NCI-H1694 treated with DMSO at 0.1 percent for 48 hours (cell line): ENCODE measurements at places on chromosomes 13 and 19.

DNA sequence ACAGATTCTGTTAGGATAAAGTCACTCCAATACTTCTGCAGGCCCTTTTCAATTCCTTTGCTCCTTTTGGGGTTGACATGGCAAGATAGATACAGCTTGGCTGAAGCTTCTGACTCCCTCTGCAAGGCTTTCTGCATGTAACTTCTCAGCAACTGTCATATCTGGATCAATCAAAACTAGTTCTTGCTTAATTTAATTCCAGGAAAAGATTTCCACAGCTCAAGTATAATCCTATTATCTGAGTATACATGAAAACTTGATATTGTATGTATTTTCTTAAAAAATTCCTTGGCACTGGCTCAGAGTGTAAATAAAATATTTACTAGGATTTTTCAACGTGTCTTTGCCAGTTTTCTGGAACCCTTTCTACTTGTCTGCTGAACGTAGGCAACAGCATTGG, 109.6 kb downstream of the STARD13 start:
- DNase-seq, result no peak

DNA sequence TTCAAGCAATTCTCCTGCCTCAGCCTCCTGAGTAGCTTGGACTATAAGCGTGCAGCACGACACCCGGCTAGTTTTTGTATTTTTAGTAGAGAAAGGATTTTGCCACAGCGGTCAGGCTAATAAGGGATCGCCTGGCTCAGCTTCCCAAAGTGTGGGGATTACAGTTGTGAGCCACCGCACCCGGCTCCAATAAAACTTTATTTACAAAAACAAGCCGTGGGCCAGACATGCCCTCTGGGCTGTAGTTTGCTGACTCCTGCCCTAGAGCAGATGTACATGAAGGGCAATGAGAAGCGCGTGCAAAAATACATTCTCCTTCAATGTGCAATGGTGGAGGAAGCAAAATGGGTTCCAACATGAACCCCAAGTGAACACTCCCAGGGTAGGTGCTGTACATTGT, 13.7 kb upstream of the MED26 start:
- no peak for DNase-seq

DNA sequence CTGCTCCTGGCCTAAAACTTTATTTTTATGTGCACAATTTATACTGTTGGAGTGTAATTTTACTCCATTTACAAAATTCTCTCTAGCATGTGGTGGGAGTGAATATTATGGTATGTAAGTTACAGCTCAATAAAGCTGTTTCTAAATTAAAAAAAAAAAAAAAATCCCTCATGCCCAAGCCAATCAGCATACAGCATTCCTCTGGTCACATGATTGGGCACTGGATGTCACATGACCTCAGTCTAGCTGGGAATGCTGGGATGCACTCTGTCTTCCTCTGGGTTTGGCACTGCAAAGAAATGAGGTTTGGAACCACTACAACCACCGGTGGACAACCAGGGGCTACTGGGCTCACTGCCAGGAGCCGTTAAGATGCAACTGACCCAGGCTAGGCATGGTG, 67.6 kb downstream of the ZNF557 start:
- DNase-seq, result no peak

DNA sequence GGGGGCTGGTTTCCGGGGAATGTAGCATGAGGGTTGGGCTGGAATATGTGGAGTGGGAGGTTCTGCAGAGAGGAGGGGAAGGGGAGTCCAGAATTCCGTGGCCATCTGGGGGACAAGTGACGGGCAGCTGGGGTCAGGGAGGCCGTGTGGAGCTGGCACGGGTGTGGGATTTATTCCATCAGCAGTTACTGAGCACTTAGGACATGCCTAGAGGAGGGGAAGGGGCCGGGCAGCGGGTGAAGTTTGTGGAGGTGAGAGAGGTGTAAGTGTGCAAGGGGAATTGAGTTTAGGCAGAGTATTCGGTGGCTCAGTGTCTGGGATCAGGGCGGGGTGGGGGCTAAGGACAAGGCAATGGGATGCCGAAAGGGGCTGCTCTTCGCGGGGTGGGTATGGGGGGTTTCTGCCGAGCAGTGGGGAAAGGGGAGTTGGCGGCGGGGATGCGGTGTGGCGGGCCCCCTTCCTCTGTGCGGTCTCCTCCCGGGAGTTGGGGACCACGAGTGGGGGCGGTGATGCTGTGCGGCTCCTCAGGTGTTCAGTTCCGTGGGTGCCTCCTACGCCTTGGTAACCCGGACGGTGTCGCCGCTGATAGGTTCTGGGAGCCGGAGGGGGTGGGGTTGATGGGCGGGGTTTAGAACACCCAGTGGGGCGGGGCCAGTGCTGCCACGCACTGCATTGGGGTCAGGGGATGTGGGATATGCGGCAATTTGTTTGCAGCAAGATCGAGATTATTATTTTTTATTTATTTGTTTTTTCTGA, 5.4 kb downstream of the CCDC61 start:
- DNase-seq, result no peak

DNA sequence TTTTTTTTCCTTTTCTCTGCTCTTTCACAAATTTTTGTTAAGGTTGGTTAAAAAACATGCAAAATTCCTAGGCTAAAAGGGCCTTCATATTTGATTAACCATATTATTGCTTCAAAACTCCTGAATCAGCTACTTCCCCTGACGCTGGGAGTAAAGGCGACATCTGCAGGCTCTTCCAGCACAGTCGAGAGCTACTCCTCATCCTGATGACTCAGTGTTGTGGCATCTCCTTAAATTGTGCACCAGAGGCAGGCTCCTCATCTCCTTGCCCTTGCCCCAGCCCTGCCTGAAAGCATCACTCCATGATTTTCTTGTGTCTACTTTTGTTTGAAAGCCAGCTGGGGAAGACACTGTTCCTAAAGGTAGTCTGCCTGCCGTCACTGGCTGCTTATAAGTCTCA, 24.5 kb upstream of the SOX1 start:
- DNase-seq, result no peak

GRCh38 chr13:24217601-24218281, 57.2 kb downstream of the SPATA13 start:
- no peak for DNase-seq

DNA sequence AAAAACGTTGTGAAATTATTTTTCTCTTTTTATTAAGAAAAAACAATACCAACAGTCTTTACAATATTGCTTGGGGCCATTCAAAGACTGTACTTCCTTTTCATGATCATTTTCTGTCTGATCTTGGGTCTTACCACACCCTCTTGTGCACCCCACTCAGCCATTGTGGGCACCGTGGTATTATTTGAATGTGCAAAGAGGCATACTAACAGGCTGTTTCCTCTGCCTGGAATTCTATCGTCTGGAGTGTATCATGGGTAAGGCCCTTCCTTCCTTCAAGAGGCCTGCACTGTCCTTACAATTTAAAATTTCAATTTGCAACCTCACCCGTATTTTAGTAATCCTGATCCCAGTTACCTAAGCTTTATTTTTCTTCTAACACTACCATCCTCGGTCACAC, 76.5 kb downstream of the FGF14 start:
- no peak for DNase-seq

DNA sequence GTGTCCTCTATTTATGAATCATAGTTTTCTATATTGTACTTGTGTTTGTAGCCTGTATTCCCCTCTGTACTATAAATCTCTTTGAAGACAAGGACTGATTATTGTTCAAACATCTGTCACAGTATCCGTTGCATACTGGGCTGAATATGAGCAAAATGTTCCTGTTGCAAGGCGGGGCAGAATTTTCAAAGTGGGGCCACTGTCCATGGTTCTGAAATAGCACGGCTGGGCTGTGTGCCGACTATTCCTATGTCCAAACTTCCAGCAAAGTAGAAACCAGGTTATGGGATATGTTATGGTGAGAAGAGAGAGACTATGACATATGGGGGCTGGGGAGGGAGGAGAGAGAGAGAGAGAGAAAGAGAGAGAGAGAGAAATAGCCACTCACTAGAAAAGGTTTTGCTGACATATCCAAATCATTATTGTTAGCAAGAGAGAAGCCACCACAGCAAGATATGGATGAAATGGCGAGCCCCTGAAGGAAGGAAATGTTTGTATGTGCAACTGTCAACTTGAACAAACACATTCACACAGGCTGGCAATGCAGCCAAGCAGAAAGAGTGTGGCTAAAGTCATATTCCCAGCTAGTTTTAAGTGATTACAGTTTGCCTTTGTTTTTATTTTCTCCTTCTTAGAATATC, 107.0 kb upstream of the GPR12 start:
- peak; percentile 42 for DNase-seq

DNA sequence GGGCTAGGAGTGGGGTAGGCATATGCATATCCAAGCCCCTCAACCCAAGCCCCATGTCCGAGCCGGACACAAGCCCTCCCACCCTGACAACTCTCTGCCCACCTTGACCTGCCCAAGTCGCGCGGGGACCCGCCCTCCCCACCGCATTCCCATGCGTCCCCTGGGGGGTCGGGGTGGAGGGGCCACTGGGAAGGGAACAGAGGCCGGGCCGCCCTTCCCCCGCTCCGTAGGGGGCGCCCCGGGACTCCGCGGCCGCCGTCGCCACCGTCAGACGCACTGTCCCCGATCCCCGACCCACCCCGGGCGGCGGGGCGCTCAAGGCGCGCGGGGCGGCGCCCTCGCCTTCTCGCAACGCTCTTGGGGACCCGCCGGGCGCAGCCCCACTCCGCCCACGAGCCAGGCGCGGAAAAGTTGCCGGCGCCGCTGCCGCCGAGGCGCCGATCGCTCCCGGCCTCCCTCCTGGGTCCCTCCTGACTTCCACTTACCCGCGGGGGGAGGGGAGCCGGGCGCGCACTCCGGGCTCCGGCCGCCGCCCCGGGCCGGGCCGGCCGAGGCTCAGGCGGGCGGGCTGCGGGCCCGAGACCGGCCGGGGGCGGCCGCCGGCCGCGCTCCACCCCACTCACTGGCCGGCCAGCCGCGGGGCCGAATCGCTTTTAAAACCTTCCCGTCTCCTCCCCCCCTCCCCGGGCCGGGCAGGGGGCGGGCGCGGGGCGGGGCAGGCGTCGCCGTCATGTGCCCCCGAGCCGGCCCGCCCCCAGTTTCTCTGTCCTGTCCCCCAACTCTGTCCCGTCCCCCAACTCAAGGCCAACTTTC, 34.4 kb upstream of the NANOS3 start:
- DNase-seq, result no peak

DNA sequence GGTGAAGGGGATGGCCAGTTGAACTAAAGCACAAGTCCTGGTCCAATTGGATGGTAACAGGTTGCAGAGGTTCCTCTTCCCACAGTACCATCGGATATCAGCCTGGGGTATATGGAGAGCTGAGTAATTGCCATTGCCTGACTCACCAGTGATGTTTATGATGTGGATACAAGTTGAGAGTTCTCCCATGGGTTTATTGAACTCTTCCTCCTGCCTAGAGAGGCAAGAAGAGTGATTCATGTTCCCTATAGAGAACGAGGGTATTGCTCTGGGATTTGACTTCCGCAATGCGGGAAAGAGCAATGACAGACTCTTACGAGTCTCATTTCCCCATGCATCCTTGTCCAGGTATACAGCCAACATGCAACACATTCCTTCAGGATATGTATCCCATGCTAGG, 111.3 kb upstream of the PCDH9 start:
- DNase-seq, result no peak

DNA sequence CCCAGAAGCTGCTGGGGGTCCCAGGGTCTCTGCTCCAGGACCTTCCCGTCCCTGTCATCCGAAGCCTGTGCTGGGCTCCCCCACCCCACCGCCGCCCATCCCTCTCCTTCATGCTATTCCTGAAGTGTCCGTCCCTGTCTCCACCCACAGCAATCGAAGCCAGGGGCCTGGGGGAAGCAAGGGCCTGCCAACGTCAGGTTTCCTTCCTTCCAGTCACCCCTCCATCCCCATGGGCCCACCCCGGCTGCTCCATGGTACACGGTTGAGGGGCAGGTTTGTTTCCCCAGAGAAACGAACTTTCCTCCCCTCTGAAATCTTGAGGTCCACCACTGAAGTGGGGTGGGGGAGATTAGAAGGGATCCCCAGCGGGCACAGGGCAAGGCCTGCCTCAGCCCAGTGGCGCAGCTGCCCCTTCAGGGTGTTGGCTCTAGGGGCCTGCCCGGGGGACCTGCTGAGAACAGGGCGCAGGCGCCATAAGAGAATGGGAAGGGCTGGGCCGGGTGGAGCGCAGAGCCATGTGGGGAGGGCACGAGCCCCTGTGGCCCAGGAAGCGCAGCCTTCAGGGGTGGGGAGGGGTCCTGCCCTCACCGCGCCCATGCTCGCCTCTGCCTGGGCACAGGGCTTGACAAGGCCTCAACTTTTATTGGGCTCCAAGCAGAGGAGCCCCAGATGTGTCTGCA, 16.1 kb downstream of the CEBPG start:
- DNase-seq, result no peak

- DNase-seq, result no peak
These were observed 41.2 kb downstream of the SHISA2 start for GRCh38 chr13:26010487-26011207.

DNA sequence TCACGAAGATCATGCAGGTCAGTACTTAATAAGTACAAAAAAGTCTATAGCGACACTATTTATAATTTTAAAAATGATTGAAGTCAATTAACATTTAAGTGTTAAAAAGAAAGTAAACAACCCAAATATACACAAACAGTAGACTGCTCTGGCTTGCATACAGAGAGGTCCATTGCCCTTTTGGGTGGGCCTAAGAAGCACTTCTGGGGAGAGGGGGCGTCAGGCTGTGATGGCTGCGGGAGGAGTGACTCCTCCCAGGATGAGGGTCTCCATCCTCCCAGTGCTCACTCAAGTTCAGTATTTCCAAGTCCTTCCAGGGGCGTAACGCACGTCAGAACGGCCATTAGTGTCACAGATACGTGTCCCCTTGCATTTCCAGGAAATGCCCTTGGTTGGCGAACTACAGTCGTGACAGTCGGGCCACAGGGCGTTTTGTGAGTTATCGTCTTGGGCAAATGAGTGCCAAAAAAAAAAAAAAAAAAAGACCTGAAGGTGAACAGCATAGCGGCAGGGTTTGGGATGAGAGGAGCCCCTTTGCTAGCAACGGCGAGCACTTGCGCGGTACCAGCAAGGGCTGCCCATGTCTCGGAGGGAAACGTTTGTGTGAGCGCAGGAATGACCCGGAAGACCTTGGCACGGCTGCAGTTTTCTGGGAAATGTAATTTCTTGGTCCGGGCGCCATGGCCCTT, at the start of gene SCGB2B2:
TSS of gene SCGB2B2 (minus strand) at position 463 of the 689 bp plus-strand sequence. CDS start 82,596 bp downstream, outside the sequence.
- DNase-seq, result peak; percentile 96

DNA sequence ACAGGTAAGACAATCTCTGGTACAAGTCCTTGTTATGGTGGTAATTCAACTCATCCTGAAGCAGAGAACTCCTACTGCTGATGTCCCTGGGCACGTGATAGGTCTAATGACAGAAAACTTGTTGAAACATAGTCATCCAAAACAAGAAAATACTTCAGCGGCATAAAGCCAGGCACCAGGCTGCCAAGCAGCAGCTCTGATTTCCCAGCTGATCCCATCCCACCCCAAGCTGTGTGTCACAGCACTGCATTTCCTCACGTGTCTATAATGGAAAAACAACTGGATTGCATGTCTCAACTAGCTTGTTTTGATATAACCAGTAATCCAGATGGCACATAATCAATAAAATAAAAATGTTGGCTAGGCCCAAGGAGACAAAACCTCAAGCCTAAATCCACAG, 64.8 kb downstream of the MIPEP start:
- no peak for DNase-seq

- no peak for DNase-seq
These were observed 471.8 kb downstream of the LIG4 start for GRCh38 chr13:107743526-107743925.
